Tibial artery (tissue), 4 donors: ENCODE measurements at places on chromosomes 4 and X.

GRCh38 chrX:122790376-122791095 lies 393.5 kb upstream of the GRIA3 start:
- H3K4me3 ChIP-seq, result no peak overlapping the region
- no peaks in the 10 kb centered on the region for H3K36me3 ChIP-seq
- H3K27ac ChIP-seq, result no peak overlapping the region
- H3K4me1 ChIP-seq, result no peaks in the 10 kb centered on the region
- no peak for DNase-seq
- no peaks in the 10 kb centered on the region for H3K27me3 ChIP-seq

GRCh38 chr4:1396806-1397455 lies 9.3 kb downstream of the NKX1-1 start:
- H3K27ac ChIP-seq, result no peak overlapping the region
- peaks cover 35% of the 10 kb centered on the region for H3K36me3 ChIP-seq
- H3K4me3 ChIP-seq, result no peak overlapping the region
- peak; percentile 48 for DNase-seq

DNA sequence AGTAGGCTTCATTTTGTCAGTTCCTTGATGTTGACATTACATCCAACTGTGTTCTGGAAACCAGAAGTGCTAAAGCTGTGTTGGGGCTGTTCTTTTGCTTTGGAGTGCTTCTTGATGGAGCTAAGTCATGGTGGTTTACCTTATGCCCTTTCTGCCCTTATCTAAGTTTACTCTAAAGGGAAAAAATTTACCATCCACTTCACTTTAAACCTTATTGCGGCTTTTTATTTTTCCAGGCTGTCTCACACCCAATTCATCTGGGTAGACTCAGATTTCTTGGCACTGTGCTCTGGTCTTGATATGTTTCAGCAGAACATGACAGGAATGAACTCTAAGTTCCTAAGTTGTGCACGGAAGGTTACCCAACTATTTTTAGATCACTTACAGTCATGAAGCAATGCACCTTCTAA lies 104.7 kb upstream of the TTC29 start:
- no peak for DNase-seq
- no peak overlapping the region for H3K27ac ChIP-seq
- H3K4me3 ChIP-seq, result no peak overlapping the region
- no peaks in the 10 kb centered on the region for H3K36me3 ChIP-seq
- no peaks in the 10 kb centered on the region for H3K4me1 ChIP-seq

DNA sequence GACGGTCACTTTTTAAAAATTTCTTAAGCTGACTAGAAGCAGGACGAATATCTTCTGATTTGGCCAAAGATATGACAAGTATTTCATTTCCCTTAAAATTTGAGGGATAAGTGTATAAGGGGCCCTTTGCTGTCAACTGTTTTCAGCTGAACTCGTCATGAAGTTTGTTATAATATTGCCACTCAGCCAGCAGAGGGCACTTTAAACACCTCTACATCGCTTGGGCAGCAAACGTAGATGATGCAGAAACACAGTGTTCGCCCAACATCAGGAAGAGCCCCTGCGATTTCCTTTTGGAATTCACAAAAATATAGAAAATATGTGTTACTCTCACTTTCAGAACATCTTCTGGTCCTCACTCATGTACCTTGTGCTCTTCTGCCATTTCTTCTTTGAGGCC lies 435.7 kb upstream of the FMR1 start:
- no peak overlapping the region for H3K27ac ChIP-seq
- no peak for DNase-seq
- no peak overlapping the region for H3K4me3 ChIP-seq
- H3K4me1 ChIP-seq, result no peaks in the 10 kb centered on the region
- no peaks in the 10 kb centered on the region for H3K27me3 ChIP-seq

DNA sequence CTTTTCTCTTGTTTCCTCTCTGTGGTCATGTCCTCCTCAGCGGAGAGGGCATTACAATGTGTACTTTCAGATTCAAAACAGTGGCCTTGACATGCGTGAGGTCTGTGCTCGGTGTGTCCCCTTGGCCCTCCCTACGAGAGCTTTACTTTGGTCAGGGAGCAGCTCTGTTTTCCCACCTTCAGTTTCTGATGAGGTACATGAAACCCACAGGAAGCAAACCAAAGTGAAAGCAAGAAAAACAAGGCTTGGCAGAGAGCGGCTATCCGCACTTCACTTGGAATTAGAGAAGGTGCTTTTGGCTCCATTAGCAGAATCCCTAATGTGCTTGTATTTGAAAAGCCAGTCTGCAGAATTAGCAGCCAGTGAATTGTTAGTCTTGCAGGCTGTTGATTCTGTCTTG lies 19.5 kb upstream of the BOD1L1 start:
- H3K27ac ChIP-seq, result no peak overlapping the region
- H3K4me3 ChIP-seq, result no peak overlapping the region
- DNase-seq, result no peak
- H3K27me3 ChIP-seq, result no peaks in the 10 kb centered on the region
- H3K4me1 ChIP-seq, result peaks cover under 1% of the 10 kb centered on the region
- H3K36me3 ChIP-seq, result no peaks in the 10 kb centered on the region

- DNase-seq, result peak; percentile 83
- no peaks in the 10 kb centered on the region for H3K36me3 ChIP-seq
- peak overlapping the region; percentile 95 for H3K27ac ChIP-seq
- peaks cover 25% of the 10 kb centered on the region for H3K4me1 ChIP-seq
Observed at GRCh38 chr4:153466949-153467896, 1.1 kb downstream of the TMEM131L start.

DNA sequence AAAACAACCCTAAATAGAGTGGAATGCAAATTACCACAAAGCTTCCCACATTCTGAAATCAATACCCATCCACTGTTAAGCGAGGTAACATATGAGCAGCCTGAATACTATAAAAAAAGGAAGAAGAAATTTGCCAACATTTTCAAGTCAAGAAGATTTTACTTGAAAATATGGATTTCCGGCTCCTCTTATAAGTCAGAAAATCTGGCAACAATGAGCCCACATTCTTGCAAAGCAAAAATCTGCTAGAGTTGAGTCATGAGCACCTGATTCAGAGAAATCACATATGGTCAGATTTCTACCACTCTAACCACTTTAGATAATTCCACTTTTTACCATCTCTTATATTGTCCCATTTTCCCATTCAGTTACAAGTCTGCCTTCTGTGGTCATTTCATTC lies 395.7 kb downstream of the DTHD1 start:
- no peaks in the 10 kb centered on the region for H3K36me3 ChIP-seq
- no peak overlapping the region for H3K27ac ChIP-seq
- no peaks in the 10 kb centered on the region for H3K27me3 ChIP-seq
- H3K4me3 ChIP-seq, result no peak overlapping the region
- no peak for DNase-seq

- no peaks in the 10 kb centered on the region for H3K4me1 ChIP-seq
- H3K27ac ChIP-seq, result no peak overlapping the region
- no peak for DNase-seq
- no peaks in the 10 kb centered on the region for H3K27me3 ChIP-seq
- no peak overlapping the region for H3K4me3 ChIP-seq
Observed at GRCh38 chr4:145427221-145427620, 54.4 kb upstream of the SMAD1 start.

DNA sequence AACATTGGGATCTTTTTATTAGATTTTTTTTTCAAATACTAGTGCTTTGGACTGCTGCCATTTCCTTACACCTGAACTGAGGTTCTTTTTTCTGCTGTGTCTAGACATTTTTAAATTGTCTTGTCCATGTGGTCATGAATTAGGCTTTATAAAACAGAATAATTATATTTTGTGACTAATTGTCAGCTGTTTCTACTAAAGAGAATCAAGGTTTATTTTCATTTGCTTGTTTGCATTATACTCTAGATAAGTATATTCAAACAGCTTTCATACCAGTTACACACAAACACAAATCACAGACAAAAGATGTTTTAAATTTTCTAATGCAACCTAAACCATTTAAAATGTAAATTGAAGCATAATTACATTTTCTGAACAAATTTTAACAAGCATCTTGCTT lies 194.7 kb downstream of the GALNTL6 start:
- DNase-seq, result no peak
- H3K27ac ChIP-seq, result no peak overlapping the region
- no peak overlapping the region for H3K4me3 ChIP-seq
- H3K4me1 ChIP-seq, result no peaks in the 10 kb centered on the region
- no peaks in the 10 kb centered on the region for H3K27me3 ChIP-seq

- H3K27ac ChIP-seq, result no peak overlapping the region
- no peaks in the 10 kb centered on the region for H3K36me3 ChIP-seq
- H3K27me3 ChIP-seq, result no peaks in the 10 kb centered on the region
- peaks cover 25% of the 10 kb centered on the region for H3K4me1 ChIP-seq
Observed at GRCh38 chr4:86909546-86910295, 17.5 kb upstream of the C4orf36 start.

DNA sequence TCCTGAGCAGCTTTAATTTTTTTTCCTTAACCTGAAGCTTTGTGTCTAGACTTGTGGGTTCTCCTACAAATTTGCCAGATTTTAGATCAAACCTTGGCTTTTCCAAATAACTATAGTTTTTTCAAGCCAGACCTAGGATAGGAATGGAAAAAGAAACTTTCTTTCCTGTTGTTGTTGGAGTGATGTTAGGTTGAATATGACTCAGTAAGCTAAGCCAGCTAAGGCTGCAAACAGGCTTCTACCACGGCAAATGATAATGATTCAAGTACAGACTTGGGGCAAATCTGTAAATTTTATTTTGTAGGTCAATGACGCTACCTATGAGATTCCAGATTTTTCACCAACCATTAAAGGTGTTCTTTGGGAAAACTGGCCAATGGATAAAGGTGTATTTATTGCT lies 45.6 kb downstream of the WDR19 start:
- peaks cover 16% of the 10 kb centered on the region for H3K36me3 ChIP-seq
- H3K27me3 ChIP-seq, result no peaks in the 10 kb centered on the region
- DNase-seq, result no peak
- no peak overlapping the region for H3K4me3 ChIP-seq
- H3K27ac ChIP-seq, result peak overlapping the region; percentile 31

- H3K4me3 ChIP-seq, result no peak overlapping the region
- H3K4me1 ChIP-seq, result no peaks in the 10 kb centered on the region
- H3K27ac ChIP-seq, result no peak overlapping the region
- H3K36me3 ChIP-seq, result no peaks in the 10 kb centered on the region
- no peaks in the 10 kb centered on the region for H3K27me3 ChIP-seq
Observed at GRCh38 chr4:107018344-107018735, 17.8 kb downstream of the DKK2 start.

DNA sequence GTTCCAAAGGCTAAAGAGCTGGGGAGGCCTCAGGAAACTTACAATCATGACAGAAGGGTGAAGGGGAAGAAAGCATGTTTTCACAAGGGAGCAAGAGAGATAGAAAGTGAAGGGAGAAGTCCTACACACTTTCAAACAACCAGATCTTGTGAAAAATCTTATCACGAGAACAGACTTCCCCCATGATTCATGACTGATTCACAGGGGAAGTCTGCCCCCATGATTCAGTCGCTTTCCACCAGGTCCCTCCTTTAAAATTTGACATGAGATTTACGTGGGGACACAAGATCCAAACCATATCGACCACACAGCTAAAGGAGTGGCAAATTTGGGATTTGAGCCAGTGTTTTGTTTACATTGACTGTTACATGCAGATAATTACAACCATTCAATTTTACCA lies 971.1 kb upstream of the HS3ST1 start:
- H3K27me3 ChIP-seq, result no peaks in the 10 kb centered on the region
- no peaks in the 10 kb centered on the region for H3K36me3 ChIP-seq
- DNase-seq, result no peak
- no peak overlapping the region for H3K27ac ChIP-seq
- no peaks in the 10 kb centered on the region for H3K4me1 ChIP-seq
- no peak overlapping the region for H3K4me3 ChIP-seq

- no peaks in the 10 kb centered on the region for H3K36me3 ChIP-seq
- no peak overlapping the region for H3K4me3 ChIP-seq
- no peak for DNase-seq
- no peaks in the 10 kb centered on the region for H3K4me1 ChIP-seq
- no peak overlapping the region for H3K27ac ChIP-seq
Observed at GRCh38 chr4:145670422-145670821, 9.5 kb upstream of the C4orf51 start.

GRCh38 chr4:138598226-138598625 lies 356.1 kb upstream of the SLC7A11 start:
- H3K27ac ChIP-seq, result no peak overlapping the region
- no peaks in the 10 kb centered on the region for H3K27me3 ChIP-seq
- peaks cover 3% of the 10 kb centered on the region for H3K4me1 ChIP-seq
- DNase-seq, result no peak
- no peaks in the 10 kb centered on the region for H3K36me3 ChIP-seq

GRCh38 chr4:101348995-101349800 lies 1.9 kb upstream of the PPP3CA start:
- peaks cover 14% of the 10 kb centered on the region for H3K4me1 ChIP-seq
- no peaks in the 10 kb centered on the region for H3K36me3 ChIP-seq
- peak; percentile 65 for DNase-seq

- H3K4me1 ChIP-seq, result peaks cover 6% of the 10 kb centered on the region
- no peaks in the 10 kb centered on the region for H3K36me3 ChIP-seq
- H3K4me3 ChIP-seq, result no peak overlapping the region
- DNase-seq, result no peak
- no peak overlapping the region for H3K27ac ChIP-seq
Observed at GRCh38 chr4:19748519-19749479, 502.9 kb upstream of the SLIT2 start.

GRCh38 chr4:177555007-177555574 lies 112.9 kb upstream of the AGA start:
- H3K4me3 ChIP-seq, result no peak overlapping the region
- H3K27me3 ChIP-seq, result no peaks in the 10 kb centered on the region
- DNase-seq, result no peak
- no peaks in the 10 kb centered on the region for H3K4me1 ChIP-seq
- no peak overlapping the region for H3K27ac ChIP-seq
- H3K36me3 ChIP-seq, result no peaks in the 10 kb centered on the region

DNA sequence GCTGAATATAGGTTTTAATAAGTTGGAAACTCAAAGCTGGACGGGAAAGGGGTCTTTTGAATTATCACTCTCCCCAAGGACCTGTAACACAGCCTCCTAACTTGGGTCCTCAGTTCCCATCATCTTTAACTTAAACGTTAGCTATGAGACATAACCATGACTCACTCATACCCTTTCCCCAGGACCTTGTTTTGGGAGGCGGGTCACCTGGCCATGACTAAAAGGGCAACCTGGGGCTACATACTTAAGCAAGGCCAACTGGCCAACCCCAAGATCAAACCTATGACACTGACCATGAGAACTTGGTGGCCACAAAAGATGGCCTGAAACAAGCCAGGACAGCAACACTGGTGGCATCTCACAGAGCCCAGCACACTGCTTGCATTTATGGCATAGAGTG lies 89.0 kb downstream of the SH3KBP1 start:
- no peaks in the 10 kb centered on the region for H3K27me3 ChIP-seq
- no peak overlapping the region for H3K27ac ChIP-seq
- no peak overlapping the region for H3K4me3 ChIP-seq
- H3K4me1 ChIP-seq, result no peaks in the 10 kb centered on the region

GRCh38 chrX:142616636-142617035 lies 409.1 kb upstream of the SPANXN4 start:
- H3K36me3 ChIP-seq, result no peaks in the 10 kb centered on the region
- no peak overlapping the region for H3K4me3 ChIP-seq
